CD4-positive, alpha-beta T cell treated with Interleukin-21 for 1 hour (primary cell): ENCODE measurements at places on chromosomes 2 and 18.

- DNase-seq: no peak
Measured at GRCh38 chr18:37847544-37847943, 281.9 kb upstream of the CELF4 start.

- DNase-seq: no peak
Measured at GRCh38 chr2:237720444-237720843, 78.1 kb upstream of the RBM44 start.

DNA sequence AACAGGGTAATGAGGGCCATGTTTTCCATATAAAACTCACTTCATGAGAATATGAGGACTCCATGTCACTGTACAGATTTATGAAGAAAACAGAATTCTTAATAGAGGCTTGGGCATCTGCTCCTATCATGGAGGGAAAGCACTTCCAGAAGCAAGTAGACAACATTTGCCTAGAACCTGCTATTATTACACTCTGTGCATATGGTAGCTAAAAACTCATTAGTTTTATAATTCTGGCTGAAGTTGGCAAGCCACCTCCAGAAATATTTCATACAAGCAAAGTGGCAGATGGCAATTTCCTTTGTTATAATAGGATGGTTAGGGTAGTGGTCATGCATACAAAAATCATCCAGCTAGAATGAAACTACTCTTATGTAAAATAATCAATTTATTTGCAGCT is 65.8 kb upstream of the TLK1 start:
- DNase-seq: no peak

GRCh38 chr2:193476171-193476800 is 1281.6 kb upstream of the TMEFF2 start:
- DNase-seq: no peak

GRCh38 chr2:166592750-166593149 is 98.7 kb upstream of the SCN7A start:
- no peak for DNase-seq

GRCh38 chr2:96861074-96861473 is 3.3 kb upstream of the ANKRD39 start:
- no peak for DNase-seq
